Prostate gland (tissue), 2 donors: ENCODE measurements at places on chromosomes 12 and 14.

- no peak for DNase-seq
These were observed 240.5 kb downstream of the TMEM132C start for GRCh38 chr12:128507470-128507869.

- no peak for DNase-seq
These were observed 17.7 kb downstream of the MDM2 start for GRCh38 chr12:68825569-68826217.

- DNase-seq: no peak
These were observed 2.6 kb downstream of the RNASE1 start for GRCh38 chr14:20799892-20800544.

DNA sequence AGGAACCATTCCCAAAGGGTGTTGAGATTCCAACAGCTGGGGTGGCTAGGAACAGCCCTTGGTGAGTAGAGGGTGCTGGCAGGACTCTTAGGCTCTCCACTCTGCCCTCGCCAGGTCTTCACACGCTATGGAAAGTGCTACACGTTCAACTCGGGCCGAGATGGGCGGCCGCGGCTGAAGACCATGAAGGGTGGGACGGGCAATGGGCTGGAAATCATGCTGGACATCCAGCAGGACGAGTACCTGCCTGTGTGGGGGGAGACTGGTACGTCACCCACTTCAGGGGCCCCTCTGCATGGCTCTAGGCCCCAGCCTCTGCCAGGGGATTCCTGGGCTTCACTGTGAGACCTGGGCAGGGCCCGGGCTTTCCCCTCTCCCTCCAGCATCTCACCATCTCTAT, 8.0 kb upstream of the SMARCD1 start:
- DNase-seq: no peak

- no peak for DNase-seq
These were observed 68.7 kb downstream of the RFX4 start for GRCh38 chr12:106651552-106651951.

GRCh38 chr12:105956662-105957457, 181.9 kb downstream of the NUAK1 start:
- no peak for DNase-seq

DNA sequence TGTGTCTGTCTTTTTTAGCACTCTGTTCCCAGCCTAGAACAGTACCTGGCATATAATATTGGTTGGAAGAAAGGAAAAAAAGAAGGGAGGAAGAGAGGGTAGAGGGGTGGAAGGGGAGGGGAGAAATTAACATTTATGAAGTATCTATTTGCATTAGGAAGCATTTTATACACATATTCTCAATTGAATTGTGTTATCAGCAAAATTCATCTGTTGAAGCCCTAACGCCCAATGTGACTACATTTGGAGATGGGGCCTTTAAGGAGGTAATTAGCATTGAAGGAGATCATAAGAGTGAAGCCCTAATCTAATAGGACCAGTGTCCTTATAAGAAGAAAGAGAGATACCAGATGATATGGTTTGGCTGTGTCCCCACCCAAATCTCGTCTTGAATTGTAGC, 30.2 kb upstream of the FICD start:
- no peak for DNase-seq

DNA sequence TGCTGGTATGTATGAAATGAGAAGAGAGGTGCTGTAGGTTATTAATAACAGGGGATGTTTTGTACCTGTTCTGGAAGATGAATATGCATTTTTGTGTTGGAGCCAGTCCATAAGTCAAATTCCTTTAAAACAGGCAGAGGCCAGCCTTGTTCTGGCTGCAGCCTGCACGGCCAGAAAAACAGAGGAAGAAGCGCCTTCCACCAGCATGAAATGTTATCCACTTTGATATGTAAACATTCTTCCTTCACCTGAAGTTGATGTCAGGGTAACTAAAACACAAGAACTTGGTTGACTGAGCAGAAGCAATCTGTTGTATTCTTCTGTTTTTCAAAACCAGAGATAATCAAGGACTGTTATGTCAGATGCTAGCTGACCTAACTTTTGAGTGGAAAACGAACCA, 237.9 kb upstream of the PLEKHG7 start:
- DNase-seq: no peak
